Skin of body (tissue), 3 donors: ENCODE measurements at places on chromosomes 6 and 20.

DNA sequence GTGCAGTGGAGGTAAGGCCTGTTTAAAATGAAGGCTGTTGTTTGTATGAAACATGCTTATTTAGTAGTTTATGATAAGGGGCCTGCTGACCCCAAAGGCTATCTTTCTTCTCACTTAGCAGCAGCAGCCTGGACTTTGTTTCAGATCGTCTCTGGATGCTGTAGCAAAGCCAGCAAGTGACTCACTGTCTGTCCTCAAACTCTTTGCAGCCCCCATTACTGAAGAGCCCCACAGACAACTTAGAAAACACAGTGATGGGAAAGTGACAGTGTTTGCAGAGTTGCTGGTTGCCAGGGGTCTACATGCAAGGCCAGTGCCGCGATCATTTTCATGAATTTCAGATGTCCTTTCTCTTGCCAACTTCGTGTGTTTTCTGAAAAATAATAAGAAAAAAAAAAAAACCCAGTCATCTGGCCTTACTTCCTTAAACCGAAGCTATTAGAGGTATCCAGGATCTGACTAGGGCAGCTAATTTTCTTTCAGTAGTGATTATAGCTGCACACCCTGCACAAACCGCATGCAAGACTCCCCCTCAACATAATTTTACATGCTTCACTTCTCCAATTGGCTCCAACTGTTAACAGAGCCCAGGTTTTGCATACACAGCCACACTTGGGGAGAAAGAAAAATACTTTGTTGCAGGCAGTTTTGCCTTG is 11.6 kb upstream of the F13A1 start:
- peak; percentile 31 for DNase-seq

DNA sequence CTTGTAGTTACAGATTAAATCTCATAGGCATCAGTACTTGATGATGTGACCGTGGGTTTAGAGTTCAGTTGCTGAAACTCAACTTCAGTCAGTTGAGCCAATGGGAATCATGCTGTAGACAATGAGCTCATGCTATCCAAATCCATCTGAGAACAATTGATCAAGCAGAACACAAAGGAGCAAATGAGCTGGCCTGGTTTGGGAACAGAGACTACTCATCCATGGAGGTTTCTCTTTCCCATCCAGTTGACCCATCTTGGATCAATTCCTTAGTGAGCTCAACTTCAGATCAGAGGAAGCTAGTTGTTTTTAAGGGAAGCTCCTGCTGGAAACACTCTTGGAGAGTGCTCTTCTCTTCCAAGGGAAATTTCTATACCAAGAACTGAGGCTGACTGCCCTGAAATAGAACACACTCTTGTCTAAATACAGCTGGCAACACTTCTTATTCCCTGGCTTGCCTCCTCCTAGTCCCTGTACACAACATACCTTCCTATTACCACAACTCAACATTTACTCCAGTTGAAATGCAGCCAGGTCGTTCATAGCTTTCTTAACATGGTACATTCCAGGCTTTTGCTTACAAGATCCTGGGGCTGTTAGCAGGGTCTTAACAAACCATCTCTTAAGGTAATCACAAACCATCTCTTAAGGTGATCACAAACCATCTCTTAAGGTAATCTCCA is 203.9 kb upstream of the PRDM1 start:
- peak; percentile 23 for DNase-seq

DNA sequence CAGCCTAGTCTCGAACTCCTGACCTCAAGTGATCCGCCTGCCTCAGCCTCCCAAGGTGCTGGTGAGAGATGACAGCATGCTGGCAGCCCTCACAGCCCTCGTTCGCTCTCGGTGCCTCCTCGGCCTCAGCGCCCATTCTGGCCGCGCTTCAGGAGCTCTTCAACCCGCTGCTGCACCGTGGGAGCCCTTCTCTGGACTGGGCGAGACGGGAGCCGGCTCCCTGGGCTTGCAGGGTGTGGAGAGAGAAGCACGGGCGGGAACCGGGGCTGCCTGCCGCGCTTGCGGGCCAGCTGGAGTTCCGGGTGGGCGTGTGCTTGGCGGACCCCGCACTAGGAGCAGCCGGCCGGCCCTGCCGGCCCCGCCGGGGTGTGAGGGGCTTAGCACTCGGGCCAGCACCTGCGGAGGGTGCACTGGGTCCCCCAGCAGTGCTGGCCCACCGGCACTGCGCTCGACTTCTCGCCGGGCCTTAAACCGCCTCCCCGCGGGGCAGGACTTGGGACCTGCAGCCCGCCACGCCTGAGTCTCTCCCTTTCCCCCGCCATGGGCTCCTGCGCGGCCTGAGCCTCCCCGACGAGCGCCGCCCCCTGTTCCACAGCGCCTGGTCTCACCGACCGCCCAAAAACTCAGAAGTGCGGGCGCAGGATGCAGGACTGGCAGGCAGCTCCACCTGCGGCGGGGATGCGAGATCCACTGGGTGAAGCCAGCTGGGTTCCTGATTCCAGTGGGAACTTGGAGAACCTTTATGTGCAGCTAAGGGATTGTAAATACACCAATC is 31.5 kb upstream of the RANBP9 start:
- DNase-seq: no peak

GRCh38 chr6:34373511-34373910 is 19.0 kb downstream of the NUDT3 start:
- no peak for DNase-seq

DNA sequence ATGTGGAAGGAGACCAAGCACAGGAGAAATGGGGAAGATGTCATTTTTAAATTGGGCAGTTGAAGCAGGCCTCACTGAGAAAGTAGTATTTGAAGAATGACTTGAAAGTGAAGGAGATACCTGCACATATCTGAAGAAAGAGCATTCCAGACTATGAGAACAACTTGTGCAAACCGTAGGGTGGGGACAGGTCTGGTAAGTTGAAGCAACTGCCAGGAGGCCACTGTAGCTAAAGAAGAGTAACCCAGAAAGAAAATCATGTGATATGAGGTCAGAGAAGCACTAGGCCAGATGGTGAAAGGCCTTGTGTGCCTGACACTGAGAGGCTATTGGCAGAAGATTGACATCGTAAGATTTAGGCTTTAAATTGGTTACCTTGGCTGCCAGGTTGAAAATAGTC is 4.7 kb upstream of the SUPT3H start:
- no peak for DNase-seq

DNA sequence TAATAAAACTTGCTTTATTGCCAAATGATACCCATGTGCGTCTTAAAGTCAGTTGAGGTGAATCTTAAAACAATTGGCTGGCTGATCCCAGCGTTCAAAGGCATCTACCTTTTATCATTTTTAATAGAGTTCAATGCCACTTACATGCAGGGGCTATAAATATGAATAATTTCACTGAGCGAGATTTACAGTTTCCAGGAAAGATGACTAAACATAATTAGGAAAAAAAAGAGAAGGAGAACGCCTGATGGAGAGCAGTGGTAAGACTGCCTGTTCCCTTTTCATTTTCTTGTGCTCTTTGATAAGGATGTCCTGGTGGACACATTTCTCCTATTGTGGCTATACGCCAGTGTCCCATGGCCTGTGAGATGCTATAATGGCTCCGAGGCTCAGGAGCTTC is 139.9 kb upstream of the SLC22A23 start:
- DNase-seq: no peak

- no peak for DNase-seq
Observed at GRCh38 chr20:51512645-51513044, 29.9 kb downstream of the NFATC2 start.

DNA sequence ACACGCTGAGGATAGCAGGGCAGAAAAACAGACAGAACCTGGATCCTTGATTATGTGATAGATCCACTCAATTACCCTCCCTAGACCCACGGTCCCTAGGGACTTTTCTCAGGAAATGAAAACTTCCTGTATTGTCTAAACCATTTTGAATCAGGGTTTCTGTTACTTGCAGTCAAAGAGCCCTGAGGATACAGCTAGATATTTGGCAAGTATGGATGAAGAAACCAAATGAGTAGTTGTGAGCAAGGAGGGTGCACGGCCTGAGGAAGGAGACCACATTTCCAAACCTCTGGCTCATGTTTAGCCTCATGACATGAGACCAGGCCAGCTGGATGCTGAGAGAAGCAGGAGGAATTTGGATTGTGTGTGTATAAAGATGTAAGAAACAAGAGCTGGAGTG is 91.6 kb downstream of the MRPL14 start:
- no peak for DNase-seq

DNA sequence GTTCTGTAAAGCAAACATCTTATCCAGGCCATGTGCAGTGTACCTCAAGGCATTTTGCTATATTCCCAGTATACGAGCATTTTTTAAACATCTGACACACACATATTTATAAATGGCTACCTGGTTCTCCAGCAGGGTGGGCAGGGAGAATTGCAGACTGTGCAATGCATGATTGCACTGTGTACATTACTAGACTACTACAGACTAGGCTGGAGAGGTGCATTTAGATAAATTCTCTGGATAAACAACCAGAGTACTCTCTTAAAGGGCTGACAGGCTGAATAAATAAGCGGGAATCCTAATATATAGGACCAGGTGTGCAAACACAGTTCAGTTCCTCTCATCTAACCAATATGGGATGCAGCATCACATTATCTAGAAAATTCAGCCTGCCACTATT is 428.3 kb upstream of the ARID1B start:
- DNase-seq: no peak

GRCh38 chr20:53750827-53751619 is 157.4 kb upstream of the ZNF217 start:
- DNase-seq: peak; percentile 81

DNA sequence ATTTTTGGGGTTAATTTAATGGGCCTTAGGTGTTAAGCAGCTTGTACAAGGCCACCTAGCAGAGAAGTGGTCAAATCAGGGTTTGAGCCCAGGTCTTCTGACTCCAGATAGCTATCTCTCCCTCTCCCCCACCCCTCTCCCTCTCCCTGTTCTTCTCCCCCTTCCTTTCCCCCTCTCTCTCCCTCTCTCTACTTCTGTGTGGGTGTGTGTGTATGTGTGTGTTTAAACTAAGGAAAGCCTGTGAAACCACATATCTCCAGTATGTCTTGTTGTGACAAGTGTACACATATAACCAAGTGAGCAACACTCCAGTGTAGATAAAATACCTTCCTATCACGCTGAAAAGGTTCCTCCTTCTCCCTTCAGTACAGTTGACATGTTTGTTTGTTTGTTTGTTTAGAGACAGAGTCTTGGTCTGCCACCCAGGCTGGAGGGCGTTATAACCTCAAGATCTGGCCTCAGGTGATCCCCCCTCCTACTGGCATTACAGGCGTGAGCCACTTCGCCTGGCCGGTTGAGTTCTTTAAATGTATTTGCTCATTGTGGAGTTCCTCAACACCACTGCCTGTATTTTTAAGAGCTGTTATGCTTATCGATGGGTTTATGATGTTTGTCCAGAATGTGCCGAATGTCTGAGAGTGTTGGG is 140.4 kb downstream of the JARID2 start:
- DNase-seq: no peak

DNA sequence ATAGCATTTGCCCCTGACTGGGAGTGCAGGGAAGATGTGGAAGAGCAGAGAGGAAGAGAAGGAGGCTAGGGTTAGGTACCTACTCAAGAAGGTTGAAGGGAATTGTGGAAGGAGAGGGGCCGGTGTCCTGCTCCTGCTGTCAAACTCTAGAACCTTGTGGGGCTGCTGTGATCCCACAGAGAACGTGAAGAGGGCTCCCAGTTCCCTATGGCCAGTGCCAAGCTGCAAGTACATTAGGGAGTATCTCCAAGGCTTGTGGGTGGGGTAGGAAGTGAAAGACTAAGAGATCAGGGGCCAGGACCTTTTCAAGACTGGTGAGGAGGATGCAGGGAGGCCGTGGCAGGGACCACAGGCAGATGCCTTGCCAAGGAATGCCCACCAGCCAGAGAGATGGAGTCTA is 263.4 kb downstream of the CDH26 start:
- no peak for DNase-seq

- DNase-seq: no peak
Observed at GRCh38 chr20:64114356-64114971, 7.1 kb upstream of the NPBWR2 start.

DNA sequence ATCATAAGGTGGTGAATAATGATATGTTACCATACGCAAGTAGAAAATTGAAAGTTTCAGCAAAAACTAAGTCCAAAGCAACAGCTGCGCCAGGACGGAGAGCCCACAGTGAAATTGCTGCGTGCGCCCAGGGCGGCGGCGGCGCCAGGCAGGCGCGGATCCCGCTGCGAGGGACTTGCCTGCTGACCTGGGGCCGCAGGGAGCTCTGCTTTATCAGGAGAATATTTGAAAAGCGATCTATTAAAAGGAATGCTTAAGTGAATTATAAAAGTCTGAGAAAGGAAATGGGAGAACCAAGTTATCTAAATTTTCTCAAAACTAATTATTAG is 85.4 kb downstream of the THBS2 start:
- DNase-seq: no peak

- no peak for DNase-seq
Observed at GRCh38 chr6:3294396-3294795, 35.6 kb downstream of the PSMG4 start.

- no peak for DNase-seq
Observed at GRCh38 chr6:85464722-85465150, 14.9 kb downstream of the NT5E start.

DNA sequence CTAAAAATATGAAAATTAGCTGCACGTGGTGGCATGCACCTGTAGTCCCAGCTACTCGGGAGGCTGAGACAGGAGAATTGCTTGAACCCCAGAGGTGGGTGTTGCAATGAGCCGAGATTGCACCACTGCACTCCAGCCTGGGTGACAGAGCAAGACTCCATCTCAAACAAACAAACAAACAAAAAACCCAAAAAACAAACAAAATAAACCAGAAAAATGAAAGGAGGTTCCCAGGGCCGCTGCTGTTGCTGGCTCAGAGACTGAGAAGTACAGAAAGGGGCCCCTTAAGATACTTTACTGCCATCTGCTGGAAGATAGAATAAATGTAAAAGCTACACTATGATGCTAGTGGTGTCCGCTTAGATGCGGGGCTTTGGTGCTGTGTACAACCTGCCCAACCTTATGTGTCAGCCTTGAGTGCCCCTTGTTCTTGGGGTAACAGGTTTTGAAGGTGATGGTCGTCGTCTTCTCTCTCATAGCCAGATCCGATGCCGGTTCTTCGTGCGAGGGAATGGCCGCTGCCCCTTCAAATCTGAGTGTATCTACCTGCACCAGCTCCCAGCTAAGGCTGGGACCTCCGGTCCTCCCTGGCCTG is 2.8 kb upstream of the FANCE start:
- DNase-seq: peak; percentile 15

- no peak for DNase-seq
Observed at GRCh38 chr20:54168961-54169862, 4.6 kb downstream of the CYP24A1 start.
